ENCODE measurements at places on chromosomes 7 and 10.

GRCh38 chr7:36100226-36100625 is 52.8 kb upstream of the EEPD1 start:
- DNase-seq = no peak

- DNase-seq = no peak
These were observed 177.6 kb downstream of the VTI1A start for GRCh38 chr10:112624546-112625048.

DNA sequence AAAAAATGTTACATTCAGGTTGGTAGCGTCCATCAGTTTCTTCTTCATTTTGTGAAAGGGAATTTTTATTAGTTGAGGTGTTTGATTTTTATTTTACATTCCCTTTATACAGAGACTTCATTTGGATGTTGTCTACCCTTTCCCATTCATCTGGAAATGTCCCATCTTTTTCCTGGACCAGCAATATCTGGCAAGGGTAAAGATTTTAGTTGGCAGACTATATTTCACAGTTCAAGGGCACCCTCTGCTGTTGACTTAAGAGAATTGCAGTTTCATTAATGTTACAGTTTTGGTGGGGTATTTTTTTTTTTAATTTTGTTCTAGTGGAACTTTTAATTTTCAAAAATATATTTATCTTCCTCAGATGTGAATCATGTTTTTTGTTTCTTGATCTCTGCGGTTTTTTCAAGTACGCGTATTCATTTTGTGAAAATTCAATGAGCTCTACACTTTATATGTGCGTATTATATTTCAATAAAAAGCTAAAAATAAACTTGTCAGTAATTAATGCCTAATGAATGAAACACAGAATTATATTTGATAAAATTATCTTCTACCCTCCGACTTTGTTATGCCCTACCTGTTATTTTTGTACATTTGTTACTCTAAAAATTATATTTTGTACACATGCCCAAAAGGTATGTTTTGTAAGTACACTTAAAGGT is 97.9 kb upstream of the KLF14 start:
- DNase-seq = no peak

- no peak for DNase-seq
These were observed 89.0 kb downstream of the UNCX start for GRCh38 chr7:1321411-1322239.

- DNase-seq = no peak
These were observed 131.5 kb upstream of the ACBD5 start for GRCh38 chr10:27372095-27372494.

DNA sequence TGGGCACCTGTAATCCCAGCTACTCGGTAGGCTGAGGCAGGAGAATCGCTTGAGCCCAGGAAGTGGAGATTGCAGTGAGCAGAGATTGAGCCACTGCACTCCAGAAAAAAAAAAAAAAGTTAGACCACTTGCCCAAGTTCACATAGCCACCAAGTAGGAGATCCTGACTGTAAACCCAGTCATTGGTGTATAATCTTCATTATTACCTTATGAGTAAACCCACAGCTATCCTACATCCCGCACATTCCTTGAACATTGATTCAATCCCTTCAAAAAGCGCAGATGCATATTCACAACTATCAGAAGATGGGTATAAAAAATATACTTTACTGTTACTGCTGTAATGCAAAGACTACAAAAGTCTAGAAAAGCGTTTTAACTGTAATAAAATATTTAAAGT is 512.9 kb downstream of the SUGCT start:
- no peak for DNase-seq

GRCh38 chr10:116134322-116134721 is 138.7 kb downstream of the GFRA1 start:
- DNase-seq = no peak

DNA sequence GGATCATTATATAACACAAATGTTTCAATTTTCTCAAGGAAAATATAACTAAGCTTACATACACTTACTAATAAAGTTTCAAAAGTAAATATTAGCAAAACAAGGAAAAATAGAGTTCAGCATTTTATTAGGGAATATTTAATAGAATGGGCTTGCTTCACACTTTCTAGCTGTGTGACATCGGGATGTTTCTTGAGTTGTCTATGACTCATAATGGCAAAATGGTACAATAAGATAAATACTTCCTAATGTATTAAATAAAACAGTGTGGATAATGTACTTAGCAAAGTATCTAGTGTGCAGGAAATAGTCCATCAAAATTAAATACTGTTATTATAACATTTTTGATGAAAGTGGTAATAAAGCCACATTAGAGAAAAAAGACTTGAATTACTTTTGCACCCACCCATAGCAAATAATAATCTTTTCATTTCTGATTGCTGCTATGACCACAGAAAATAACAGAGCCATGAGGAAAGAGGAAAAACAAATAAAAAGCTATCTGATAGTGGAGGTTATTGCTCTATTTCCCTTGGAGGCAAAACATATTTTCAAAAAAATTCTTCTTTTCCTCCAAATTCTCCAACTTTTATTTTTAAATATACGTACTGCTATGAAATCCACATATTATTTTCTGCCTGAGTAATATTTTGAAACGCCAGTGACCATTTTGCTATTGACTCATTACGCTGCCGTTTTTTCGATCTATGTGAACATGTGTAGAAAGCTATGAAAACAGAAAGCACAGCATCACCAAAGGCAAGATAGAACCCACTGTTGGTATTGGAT is 272.9 kb upstream of the KLF6 start:
- no peak for DNase-seq

DNA sequence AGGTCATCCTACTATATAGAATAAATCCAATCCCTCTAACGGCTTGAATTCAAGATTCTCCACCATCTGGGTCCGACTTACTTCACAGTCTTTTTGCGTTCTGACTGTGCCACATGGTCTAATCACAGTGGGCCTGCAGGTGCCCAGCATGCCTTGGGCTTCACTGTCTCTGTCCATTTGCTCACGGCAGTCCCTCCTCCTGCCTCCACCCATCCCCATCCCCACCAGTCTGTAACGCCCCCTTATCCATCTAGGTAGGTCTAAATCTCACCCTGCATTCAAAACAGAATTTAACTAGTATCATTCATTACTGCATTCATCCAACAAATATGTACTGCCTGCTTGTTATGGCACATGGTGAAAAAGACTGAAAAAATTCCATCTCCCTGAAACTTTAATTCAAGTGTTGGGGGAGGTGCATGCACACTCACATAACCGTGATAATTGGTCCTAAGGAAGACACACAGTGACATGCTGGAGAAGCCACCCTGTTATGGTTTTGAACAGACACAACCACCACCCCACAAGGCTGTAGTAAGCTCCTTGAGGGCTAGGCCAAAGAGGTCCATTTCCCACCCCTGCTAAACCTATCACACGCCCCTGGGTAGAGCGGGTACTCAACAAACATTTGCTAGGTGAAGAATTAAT is 24.2 kb downstream of the SORBS1 start:
- no peak for DNase-seq

Measured in stimulated activated CD8-positive, alpha-beta memory T cell treated with anti-CD3 and anti-CD28 coated beads, Interleukin-7, amount 100 ng/mL, for 1 hour (primary cell).